ENCODE measurements at places on chromosomes 13 and 19.

GRCh38 chr13:85254641-85255040, 544.6 kb downstream of the SLITRK6 start:
- no peak for DNase-seq

DNA sequence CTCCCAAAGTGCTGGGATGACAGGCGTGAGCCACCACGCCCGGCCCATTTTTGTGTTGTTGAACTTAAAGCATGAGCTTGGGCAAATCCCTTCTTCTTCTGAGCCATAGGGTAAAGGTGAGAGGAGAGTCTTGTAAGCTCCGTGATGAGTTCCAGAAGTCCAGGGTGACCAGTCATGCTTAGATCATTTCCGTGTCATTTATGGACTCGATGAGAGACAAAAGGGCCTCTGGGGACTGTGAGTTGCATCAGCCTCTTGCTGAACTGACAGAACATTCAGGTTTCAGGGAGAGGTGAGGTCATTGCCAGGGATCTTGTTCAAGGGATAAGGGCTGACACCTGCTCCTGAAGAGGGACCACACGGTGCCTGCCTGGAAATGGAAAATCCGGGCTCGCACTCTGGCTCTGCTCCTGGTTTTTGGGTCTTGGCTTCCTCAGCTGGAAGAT, 53.6 kb downstream of the GADD45B start:
- no peak for DNase-seq

GRCh38 chr19:41705393-41706174, 2.8 kb upstream of the CEACAM5 start:
- no peak for DNase-seq

DNA sequence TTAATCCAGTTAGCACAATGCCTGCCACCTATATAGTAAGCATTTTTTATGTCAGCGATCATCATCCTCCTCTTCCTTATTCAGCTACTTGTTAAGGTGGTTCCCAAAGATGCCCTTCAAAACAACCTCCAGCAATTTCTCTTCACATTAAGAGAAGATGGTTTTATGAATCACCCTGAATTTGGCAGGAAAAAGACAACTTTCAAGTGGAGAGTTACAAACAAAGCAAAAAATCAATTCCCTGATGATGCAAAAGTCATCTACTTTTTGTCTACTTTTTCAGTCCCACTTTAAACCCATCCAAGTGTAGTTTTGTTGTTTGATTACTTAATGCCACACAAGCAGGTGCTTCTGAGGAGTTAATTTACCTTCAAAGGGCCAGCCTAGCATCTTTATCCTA, 139.1 kb upstream of the SERP2 start:
- no peak for DNase-seq

DNA sequence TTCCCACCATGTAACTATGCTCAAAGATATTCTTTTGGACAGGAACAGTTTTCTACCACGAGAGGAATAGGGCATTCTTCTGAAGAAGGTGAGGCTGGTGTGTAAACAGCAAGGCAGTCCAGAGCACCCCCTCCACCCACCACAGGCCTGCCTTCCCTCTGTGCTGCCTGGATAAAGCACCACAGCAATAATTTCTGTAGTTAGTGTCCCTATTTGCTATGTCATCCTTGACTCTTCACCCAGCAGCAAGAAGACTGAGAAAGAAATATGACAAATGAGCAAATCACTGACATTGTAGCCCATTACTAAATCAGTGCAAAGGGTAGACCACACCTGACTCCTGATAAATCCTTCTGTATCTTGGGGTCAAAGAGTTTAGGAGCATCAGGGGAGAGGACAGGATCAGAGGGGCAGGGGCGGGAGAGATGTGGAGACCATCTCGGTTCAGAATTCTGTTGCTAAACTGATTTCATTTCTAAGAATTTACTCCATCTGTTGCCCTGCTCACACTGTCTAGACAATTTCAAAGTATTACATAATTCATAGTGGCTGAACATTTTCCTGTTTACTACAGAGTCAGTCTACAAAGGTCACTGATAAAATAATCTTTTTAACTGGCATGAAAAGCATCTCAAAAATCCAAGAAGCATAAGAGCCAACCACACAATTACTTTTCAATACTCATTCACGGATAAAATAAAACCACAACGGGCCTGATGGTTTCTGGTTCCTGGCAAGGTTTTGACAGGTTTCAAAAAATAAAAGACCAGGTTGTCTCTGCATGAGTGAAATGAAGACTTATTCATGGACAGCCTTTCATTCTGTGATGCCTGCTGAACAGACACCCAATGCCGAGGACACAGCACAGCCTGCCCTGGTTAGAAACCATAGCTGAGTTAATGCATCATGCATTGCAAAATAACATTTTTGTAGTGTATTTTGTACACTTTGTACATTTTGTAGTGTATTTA, 88.4 kb upstream of the IRS2 start:
- DNase-seq: peak; percentile 3

DNA sequence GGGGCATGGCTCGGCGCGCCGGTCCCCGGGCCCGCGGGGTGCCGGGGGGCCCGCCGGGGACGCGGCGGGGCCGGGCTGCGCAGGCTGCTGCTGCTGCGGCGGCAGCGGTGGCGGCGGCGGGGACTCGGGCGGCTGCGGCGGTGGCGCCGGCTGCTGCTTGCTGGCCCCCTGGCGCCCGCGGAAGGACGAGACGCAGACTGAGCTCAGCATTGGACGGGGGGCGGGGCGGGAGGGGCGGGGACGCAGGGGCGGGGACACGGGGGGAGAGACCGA, 368 bp downstream of the KCNC3 start:
- no peak for DNase-seq

- DNase-seq: no peak
These were observed 29.3 kb downstream of the CBY2 start for GRCh38 chr13:45731455-45731854.

DNA sequence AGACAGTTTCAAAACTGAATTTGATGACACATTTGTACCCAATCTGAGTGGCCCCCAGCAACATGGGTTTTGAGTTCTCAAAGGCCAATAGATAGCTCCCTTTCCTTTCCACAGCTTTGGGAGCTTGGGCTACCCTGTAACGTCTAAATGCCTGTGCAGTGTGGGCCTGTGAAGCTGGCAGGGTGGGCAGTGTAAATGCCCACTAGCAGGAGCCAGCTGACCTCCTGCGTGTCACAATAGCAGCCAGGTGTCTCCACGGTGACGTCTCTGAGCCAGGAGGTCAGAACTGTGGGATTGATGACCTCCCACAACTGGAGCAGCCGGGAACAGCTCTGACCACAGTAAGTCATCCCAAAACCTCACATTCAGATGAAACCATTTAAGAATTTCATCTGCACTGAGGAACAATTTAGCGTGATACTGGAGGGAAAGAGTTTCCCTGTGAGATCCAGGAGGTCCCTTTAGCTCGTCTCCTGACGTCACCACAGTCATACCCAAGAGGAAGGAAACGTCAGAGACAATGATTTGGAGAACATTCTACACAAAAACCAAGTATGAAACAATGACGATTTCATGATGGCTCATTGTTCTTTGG, at the start of gene IPO5:
Gene IPO5, plus strand, starts transcription at position 300 of the 595 bp plus-strand sequence. CDS start 23,022 bp downstream, outside the sequence.
- DNase-seq: no peak

DNA sequence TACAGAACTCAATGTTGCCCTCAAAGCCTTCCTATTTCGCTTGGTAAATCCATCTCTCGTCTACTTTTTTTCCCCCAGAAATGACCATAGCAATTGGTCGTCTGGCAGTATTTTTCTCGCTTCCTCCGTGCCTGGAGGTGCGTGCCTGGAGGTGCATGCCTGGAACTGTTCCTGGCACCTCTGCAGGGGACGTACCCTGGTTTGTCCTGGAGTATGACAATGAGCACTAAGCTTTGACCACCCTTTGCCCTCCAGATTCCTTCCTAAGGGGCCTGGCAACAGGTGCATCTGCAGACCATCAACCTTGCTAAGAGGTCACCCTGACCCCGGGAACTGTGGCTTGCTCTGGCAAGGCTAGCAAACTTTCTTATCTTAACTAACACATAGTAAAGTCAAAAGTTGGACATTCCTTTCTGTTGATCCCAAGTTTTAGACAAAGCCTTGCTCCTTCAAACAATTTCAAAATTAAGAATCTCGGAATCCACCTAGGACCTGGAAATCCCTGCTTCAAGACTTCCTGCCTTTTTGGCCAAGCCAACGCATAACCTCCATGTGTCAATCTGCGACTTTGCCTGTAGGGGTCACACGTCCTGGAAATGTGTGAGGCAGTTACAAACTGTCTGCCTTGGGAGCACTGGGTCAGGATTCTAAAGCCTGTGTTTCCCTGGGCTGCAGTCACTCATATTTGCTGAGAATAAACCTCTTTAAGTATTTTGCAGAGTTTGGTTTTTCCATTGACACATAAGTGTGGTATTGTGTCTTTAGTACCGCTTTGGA, 28.8 kb upstream of the TUBGCP3 start:
- peak; percentile 48 for DNase-seq

DNA sequence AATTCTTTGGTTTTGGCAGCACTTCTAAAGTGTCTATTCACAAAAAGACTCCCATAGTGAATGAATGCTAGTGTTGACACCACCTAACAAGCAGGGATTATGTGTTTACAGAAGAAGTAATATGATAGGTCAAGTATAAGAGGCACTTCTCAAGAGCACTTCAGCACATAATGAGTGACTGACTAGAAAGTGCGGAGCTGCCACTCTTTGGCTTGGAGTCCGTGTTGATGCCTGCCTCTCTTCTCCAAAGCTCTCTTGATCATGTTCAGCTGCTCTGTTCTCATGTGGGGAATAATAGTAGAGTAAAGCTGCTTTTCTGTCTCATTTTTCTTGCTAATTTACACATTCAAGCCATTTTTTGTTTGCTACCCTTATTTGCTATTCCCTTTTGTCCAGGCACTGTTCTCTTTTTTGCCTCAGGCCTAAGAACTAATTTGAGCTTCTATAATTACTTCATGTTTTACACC, 22.7 kb upstream of the MAB21L1 start:
- DNase-seq: peak; percentile 20

DNA sequence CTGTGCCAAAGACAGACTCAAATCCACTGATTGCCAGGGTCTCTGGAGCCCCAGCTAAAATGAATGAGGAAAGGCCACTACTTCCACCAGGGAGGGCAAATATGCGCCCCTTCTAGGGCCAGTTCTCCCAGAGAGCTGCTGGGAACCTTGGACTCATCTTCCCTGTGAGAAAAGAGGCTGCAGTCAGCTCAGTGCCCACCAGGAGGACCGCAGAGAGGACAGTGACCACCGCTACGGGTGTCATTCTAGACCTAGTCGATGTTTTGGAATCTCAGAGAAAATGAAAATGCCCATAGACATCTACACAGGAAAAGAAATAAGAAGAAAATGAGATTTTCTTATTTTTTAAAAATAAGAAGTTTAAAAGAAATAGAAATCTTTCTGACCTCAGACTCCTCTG, 235.1 kb downstream of the UQCRFS1 start:
- no peak for DNase-seq

GRCh38 chr13:76764429-76764828, 121.8 kb downstream of the KCTD12 start:
- peak; percentile 19 for DNase-seq

- DNase-seq: no peak
These were observed 13.1 kb downstream of the NOP53 start for GRCh38 chr19:47758443-47758804.

GRCh38 chr13:83503424-83503823, 378.9 kb downstream of the SLITRK1 start:
- DNase-seq: no peak

GRCh38 chr19:41895745-41896580, 13.0 kb downstream of the ARHGEF1 start:
- DNase-seq: no peak

- DNase-seq: no peak
These were observed 286.2 kb downstream of the NDFIP2 start for GRCh38 chr13:79767126-79767525.

- DNase-seq: no peak
These were observed 12.5 kb downstream of the MEIS3 start for GRCh38 chr19:47406711-47407416.

- DNase-seq: peak; percentile 9
These were observed 1.4 kb downstream of the USP12 start for GRCh38 chr13:27170221-27170515.

GRCh38 chr19:1170938-1171754, 2.9 kb downstream of the SBNO2 start:
- DNase-seq: peak; percentile 42

DNA sequence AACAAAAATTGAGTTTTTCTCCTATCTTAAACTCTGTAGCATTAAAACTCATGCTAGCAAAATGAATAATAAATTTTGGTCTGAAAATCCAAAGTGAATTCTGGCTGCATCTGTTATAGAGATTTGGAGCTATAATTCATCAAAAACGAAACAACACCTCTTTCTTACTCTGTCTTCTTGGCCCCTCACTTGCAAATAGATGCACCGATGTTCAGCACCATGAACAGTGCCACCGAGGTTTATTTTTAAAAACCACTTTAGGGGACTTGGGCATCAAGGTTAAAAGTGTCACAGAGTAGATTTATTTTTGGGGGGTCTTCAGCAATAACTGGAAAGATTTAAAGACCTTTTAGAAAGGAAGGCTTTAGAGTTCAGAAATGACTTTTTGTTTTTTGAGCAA, 26.1 kb upstream of the EID2 start:
- DNase-seq: no peak

All from pons (tissue), 1 donor.